Putamen (tissue), 1 donor: ENCODE measurements at places on chromosomes 2 and 18.
A peak's percentile ranks its signal among the peaks of the same experiment; 100 is the strongest.

DNA sequence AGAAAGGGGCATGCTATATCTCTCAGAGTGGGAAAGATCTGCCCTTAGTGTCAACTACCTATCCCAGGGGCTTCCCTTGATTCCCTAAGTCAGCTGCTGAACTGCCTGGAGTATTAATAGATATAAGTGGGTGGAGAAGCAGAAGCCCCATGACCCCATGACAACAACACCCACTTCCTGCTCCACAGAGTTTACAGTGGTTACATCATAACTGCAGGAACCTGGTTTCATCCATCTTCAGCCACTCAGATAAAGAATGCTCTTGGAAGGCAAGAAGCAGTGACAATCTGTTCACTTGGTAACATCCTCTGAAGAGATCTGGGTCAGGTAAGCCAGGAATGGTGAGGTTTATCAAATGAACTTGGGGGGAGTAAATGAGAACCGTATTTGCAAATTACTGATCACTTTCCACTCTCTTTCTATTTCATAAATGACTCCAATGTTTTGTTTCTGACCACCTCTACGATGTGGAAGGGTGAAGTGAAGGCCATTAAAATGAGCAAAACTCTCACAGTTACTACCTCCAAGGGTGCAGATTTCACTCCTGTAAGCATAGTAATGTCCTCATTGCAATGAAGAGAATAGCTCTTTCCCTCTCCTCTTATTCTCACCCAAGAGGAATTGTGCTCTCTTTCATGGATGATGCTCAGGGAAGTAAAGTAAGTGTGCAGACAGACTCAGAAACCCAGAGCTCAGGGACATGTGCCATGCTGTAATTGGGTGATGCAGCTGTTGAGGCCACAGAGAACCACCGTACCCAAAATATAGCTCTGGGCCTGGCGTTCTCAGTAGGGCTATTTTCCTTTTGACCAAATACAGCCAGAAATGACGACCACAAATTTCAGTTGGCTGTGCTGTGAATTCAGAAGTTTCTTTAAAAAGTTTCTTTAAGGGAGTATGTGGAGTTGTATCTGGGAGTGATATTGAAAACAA is 192.8 kb upstream of the APCDD1 start:
- DNase-seq, result no peak

GRCh38 chr2:101012054-101012705 is 10.1 kb downstream of the RPL31 start:
- DNase-seq, result no peak

GRCh38 chr18:75207310-75208154 is 1.4 kb downstream of the PTGR3 start:
- no peak for DNase-seq

DNA sequence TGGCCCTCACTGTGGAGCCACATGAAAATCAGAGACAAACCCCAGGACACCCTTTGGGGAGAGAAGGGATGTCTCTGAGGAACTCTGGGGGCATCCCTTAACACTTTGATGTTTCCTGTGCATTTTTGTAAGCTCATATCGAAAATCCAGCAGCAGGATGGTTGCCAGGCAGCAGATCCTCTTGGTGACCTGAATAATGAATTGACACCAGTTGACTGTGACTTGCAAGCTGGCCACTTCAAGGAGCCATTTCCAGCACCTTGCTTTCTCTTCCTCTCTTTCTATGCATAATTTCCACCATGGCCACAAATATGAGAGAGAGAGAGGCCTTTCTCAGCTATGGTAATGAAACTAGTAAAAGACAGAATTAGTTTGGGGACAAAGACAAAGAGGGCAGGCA is 91.7 kb downstream of the NRP2 start:
- no peak for DNase-seq

DNA sequence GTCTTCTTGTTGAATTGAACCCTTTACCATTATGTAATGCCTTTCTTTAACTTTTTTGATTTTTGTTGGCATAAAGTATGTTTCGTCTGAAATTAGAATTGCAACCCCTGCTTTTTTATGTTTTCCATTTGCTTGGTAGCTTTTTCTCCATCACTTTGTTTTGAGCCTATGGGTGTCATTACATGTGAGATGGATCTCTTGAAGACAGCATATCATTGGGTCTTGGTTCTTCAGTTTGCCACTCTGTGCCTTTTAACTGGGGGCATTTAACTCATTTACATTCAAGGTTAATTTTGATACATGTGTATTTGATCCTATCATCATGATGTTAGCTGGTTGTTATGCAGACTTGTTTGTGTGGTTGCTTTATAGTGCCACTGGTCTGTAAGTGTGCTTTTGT is 489.4 kb upstream of the TNP1 start:
- DNase-seq, result no peak

DNA sequence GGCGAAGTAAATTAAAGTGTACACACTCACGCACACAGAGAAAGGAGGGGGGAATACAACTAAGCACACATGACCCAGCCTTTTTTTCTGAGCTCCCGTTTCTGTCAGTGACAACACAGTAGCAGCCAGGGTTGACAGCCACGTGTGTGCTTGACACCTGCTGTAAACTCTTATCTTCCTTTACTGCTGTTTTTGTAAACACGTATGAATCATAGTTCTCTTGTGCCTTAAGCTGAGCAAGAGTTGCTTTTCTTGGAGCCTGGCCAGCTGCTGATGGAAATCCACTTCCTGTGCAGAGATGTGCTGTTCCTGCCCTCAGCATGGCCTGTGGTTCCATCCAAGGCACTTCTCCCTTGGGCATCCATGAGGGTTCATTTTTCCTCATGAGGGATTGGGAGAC is 561.9 kb downstream of the GALR1 start:
- DNase-seq, result no peak

DNA sequence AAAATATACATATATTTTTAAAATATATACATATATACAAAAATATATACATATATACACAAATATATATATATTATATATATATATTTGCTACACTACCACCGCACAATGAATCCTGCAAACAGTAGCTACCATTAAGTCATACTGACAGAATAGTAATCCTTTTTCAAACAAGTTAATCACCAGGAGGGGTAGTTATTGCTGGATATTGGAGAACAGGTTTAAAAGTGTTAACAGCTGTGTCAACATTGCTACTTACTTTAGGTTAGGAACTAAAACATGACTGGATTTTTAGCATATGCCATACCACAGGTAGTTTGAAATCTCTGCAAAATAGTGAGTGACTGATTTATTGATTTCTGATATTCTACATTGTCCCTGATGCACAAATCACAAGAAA is 529.1 kb upstream of the CDH7 start:
- no peak for DNase-seq

GRCh38 chr18:36724591-36725001 is 104.2 kb downstream of the TPGS2 start:
- DNase-seq, result peak; percentile 10

GRCh38 chr18:79071503-79072210 is 2.5 kb downstream of the ATP9B start:
- no peak for DNase-seq

DNA sequence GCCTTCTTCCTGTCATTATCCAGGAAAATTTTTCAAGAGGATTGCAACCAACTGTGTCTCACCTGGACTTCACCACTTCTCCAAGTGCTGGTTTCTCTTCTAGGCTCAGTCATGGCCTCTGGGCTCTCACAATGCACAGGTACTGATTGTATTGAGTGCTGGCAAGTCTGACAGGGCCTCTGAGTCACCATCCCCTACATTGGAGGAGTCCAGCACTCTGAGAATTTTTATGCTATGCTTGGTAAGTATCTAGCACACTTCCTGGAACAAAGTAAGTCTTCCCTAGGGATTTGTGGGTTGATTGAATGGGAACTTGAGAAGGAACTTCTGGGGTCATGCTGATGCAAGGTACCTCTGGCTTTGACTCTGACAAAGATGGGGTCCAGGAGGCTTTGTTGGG is 147.2 kb upstream of the CELF4 start:
- DNase-seq, result no peak

GRCh38 chr2:21467280-21467818 is 343.6 kb downstream of the TDRD15 start:
- no peak for DNase-seq

DNA sequence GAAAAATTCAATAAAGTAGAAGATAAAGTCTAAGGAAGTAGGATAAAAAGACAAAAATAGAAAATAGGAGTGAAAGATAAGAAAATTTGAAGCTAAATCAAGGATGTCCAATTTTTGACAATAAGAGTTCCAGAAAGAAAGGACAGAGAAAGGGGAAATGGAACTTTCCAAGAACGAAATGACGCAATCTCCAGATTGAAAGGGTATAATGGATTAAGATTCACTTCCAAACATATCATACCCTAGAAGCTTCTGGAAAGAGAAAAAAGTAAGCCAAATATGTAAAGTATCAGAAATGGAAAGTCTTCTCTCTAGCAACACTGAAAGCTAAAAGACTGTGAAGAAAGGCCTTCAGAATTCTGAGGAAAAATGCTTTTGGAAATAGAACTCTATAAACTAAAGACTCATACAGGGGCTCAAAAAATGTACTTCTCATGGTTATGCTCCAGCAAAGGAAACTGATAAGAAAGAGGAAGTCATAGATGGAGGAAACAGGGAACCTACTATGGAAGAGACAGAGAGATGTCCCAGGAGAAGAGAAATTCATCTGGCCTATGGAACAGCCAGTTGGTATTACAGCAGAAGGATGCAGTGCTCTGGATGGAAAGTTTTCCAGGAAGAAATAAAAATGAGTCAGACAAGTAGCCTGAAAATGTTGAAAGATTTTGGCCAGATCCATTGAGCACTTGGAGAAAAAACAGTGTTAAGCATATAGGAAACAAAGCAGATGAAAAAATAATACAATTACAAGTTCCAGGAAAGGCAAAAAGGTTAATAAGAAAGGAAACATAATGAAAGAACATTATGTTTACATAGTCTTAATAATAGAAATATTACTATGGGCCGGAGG is 20.1 kb downstream of the CASP8 start:
- no peak for DNase-seq

DNA sequence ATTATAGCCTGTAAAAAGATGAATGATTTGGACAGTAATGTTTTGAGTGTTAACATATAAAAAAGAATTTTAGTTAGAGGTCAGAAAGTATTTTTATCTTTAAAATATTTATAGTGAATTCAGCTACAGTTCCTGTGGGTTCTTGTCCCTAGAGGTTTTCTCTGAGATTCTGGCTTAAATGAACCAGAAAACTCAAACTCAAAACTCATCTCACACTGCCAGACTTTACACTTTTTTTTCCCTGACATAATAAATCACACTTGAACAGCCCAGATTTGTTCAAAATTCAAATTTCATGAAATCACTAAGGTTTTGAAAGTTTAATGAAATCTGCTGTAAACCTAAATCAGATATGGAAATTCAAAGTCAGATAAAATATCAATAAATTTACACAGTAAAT is 92.3 kb downstream of the KCNH7 start:
- no peak for DNase-seq

DNA sequence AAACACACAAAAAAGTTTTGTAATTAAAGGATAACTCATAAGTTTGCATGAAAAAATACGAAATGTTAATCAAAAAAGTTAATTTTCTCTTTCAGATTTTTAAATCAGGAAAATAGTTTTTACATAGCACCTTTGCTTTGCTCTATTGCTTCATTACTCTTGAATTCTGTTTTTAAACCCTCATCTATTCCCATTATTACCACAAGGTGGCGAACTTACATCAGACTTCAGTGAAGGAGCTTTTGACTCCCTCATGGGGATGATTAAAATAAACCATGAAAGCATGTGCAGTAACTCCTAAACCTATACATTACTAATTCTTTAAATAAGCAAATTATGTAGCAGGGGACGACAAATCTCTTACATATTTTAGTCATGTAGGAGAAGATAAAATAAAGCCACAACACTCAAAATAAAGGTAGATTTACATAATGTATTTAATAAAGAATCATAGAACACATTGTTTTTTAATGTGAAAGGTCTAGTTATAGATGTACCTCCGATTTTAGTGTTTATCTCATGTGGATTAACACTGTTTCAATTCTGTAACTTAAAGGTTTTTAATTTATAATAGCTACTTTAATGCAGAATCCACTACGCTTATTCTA is 105.2 kb downstream of the NETO1 start:
- peak; percentile 58 for DNase-seq

GRCh38 chr18:4232656-4233055 is 222.5 kb downstream of the DLGAP1 start:
- DNase-seq, result no peak

DNA sequence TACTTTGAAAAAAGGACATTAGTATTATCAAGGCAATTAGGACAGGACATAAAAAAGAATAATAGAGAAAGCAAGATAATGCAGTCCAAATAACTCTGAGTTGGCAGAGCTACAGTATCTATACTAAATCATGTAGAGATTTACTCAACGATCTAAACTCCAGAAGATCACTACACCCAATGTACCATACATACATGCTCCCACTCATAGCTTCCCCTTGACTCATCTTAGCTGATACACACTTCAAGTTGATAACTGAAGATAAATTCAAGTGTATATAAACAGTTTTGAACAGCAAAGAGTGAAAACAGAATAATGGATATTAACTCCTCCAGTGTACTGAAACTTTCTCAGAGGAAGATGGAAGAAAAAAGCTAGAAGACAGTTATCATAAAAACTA is 78.5 kb downstream of the SESTD1 start:
- DNase-seq, result no peak

GRCh38 chr2:174977364-174977763 is 27.8 kb downstream of the CHN1 start:
- DNase-seq, result no peak

GRCh38 chr2:204727368-204727767 is 182.1 kb downstream of the PARD3B start:
- DNase-seq, result no peak

GRCh38 chr18:9741793-9742523 is 33.9 kb downstream of the RAB31 start:
- no peak for DNase-seq

DNA sequence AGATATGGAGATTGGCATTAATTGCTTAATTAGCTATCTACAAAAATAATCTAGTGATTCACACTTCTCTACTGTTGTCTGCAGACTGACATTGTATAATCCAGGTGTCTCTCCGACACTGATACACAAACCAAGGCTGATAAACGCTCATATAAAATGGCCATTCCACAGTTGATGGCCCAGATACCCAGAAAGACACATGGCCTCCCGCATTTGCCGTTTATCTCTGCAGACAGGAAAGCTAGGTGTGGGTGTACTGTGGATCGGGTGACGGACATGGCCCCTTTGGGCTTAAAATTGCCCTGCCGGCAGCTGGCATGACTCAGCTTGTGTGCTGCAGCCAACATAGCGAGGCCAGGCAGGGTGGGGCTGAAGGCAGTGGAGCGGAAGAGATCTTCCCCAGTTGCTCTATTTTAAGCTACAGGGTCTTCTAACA is 18.5 kb downstream of the PMAIP1 start:
- no peak for DNase-seq
